ENCODE measurements at places on chromosomes 13 and 19. TPM values are rescaled to one million over a fixed set of nuclear protein-coding genes. Genes with fewer than 3 reads are reported as not detected.

The SIGLEC12 gene
- not detected for total RNA-seq

The BCAM gene
- total RNA-seq: not detected

The RGL3 gene
- total RNA-seq: 0.33 TPM

The PRSS57 gene
- not detected for total RNA-seq

The TEX101 gene
- total RNA-seq: not detected

DNA sequence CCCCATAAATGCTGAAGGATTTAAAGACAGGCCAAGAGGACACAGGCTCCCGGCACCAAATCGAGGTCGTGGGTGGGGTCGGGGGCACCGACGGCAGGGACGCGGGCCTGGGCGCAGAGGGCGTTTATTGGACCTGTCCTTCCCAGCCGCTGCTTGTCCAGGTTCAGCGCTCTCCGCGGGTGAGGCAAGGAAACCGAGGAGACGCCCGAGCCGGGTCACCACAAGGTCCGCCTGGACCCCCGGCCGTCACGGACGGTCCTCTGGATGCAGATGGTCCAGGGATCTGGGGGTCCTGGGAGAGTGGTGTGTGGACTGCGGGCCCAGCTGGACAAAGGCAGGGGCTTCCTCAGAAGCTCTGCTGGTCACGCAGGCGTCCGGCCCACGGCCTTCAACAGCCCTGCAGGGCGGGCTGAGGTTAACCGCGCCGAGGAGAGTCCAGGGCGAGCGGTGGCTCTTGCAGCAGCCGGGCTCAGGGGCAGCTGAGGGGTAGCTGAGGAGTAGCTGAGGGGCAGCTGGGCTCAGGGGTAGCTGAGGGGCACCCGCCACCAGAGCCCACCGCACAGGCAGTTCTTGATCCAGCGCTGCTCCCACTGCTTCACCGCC, 8.5 kb downstream of the CFD start:
- DNase-seq: no peak

- no peak for DNase-seq
These were observed 51.2 kb upstream of the ABCC4 start for GRCh38 chr13:95352486-95352885.

GRCh38 chr13:111283457-111283856, 37.0 kb upstream of the TEX29 start:
- DNase-seq: no peak

DNA sequence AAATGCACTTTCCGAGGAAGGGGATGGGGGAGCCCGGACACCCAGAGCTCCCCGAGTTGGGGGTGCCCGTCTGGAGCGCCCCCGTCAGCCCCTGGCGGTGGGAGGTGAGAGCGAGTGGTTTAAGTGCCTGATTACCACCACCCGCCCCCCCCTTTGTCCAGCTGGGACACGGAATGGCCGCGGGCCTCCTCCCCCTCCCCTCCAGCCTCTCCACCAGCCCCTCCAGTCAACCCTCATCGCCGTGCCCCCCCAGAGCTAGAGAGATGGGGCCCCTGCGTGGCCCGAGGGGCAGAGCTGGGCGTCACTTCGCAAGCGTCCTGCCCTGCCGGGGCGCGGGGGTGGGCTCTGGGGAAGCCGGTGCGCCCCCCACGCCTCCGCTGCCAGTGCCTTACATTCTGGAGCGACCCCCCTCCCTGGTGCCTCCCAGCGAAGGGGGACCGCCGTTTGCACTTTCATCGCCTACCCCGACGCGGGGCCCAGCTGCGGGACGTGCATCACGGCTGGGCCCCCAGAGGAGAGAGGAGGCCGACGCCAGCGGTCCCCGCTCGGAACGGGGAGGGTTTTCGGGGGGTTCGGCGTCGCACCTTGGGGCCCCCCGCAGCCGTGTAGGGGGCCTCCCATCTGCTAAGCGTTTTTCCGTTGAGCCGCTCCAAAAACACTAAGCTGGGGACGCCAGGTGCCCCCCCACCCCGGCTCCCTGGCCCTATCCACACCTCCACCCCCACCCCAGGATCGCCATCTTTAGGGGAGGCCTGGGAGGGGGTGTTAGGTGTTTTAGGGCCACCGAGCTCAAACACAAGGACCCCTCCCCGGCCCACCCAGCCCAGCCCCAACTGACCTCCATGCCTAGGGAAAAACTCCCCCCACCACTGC, 16.4 kb downstream of the SMIM24 start:
- DNase-seq: no peak

DNA sequence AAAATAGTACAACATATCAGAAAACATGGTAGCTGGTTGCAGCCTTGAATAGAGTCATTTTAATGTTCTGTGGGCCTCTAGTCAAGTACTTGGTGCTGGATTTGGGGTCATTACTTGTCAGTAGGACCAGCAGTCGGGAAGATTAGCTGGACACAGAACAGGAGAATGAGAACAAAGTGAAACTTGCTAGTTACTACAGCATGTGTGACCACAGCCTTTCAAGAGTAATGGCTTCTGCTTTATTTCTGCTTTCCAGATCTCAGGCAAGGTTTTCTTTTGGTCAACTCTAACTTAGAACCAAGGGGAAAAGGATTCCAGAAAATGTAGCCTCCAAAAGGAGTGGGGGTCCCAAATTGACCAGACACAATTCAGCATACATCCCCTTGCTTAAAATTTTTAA, 17.1 kb upstream of the VWA8 start:
- DNase-seq: no peak

GRCh38 chr19:53246498-53246897, 8.2 kb downstream of the ZNF677 start:
- no peak for DNase-seq

GRCh38 chr13:99647596-99647985, 146.3 kb downstream of the TM9SF2 start:
- no peak for DNase-seq

GRCh38 chr13:75759531-75759930, 123.4 kb downstream of the LMO7 start:
- no peak for DNase-seq

DNA sequence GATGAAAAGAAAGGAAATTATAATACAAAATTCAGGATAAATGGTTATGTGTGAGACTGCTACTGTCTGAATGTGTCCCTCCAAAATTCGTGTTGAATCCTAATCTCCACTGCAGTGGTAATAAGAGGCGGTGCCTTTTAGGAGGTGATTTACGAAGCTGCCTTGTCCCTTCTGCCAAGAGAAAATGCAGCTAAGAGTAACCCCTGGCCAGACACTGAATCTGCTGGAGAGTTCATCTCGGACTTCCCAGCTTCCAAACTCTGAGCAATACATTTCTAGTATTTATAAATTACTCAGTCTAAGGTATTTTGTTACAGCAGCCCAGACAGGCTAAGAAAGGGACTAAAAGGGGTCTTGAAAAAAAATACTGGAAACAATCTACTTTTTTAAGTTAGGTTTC, 152.6 kb downstream of the KLF12 start:
- no peak for DNase-seq

DNA sequence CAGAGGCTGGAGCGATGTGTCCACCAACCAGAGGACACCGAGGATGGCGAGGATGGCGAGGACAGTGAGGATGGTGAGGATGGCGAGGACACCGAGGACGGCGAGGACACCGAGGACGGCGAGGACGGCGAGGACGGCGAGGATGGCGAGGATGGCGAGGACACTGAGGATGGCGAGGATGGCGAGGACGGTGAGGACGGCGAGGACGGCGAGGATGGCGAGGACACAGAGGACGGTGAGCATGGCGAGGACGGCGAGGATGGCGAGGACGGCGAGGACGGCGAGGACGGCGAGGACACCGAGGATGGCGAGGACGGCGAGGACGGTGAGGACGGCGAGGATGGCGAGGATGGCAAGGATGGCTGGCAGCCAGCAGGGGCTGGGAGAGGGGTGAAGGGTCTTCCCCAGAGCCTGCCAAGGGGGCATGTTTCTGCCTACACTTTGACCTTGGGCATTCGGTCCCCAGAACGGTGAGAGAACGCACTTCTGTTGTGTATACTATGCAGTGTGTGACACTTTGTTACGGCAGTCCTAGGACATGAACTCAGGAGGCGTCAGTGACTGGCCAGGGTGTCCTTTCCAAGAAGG, 44.4 kb upstream of the ATP11A start:
- no peak for DNase-seq

GRCh38 chr13:64446372-64446771, 2783.8 kb downstream of the PCDH9 start:
- DNase-seq: no peak

DNA sequence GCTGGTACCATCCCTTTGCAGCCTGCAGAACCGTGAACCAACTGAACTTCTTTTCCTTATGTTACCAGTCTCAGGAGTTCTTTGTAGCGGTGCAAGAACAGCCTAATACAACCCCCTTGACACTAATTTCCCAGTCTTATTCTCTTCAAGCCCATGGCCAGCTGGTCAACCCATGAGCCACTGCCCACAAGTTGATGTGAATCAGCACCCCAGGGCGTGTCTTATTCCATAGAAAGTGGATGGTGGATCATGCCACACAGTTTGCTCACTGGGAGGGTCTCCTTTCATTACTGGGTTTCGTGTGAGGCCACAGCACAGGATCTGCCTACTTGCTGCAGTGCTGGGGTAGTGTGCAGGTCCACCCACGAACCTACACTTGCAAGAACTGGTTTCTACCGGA, 27.0 kb downstream of the TEX29 start:
- DNase-seq: no peak

DNA sequence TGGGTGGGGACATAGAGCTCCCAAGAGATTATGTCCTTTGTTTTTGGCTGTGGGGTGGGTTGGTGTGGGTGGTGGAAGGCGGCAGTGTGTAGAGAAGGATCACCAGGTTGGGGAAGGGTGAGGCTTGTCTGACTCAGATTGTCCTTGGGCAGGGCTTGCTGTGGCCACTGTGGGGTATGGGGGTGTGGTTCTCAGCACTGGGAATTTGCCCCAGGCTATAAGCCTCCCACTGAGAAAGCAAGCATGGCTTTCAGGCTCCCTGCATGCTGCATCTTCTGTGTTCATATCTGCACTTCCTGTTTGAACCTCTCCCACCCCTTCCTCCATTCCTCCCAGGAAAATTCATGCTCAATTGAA, 34.9 kb downstream of the DNAJC15 start:
- no peak for DNase-seq

DNA sequence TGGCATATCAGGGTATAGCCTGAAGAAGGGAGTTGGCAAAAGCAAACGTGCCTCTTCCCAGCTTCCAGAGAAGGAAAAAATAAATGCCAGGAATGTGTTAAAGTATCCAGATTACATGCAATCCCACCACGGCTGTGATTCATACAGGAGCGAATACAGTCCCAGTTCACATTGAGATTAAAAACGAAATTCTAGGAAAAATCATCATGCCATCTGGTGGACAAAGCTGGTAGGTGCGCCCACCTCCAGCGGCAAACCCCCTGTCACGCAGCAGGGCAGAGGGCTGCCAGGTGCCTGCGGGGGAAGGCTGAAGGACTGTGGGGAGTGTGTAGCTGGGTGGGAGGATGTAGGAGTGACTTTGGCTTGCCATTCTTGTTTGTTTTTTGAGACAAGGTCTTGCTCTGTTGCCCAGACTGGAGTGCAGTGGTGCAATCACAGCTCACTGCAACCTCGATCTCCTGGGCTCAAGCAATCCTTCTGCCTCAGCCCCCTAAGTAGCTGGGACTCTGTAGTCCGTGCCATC, 6.4 kb upstream of the DMWD start:
- peak; percentile 54 for DNase-seq

DNA sequence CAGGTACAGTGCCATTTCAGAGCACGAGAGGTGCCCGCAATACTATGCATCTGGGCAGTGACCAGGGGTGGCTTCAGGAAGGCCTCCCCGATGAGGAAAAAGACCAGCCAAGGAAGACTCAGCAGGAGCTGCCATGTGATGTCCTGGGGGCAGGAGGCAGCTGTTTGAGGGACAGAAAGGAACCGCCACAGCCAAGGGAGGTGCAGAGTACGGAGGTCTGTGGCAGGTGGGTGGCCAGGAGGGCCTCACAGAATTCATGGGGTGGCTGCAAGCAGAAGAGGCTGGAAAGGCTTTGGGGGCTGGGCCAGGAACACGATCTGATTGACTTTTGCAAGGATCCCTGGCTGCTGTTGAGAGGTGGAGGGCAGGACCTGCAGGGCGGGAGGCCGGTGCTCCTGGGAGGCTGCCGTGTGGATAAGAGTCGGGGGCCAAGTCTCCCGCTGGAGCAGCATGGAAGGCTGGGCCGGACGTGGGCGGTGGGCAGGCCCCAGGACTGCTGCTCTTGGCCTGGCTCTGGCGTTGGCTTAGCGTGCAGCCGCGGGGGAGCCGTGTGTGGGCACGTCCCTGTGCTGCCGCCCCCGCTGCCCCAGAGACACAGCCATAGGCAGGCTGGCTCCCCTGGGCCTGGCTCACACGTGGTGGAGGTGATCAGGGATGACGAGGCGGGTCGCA, 29.1 kb downstream of the CEBPA start:
- DNase-seq: no peak

DNA sequence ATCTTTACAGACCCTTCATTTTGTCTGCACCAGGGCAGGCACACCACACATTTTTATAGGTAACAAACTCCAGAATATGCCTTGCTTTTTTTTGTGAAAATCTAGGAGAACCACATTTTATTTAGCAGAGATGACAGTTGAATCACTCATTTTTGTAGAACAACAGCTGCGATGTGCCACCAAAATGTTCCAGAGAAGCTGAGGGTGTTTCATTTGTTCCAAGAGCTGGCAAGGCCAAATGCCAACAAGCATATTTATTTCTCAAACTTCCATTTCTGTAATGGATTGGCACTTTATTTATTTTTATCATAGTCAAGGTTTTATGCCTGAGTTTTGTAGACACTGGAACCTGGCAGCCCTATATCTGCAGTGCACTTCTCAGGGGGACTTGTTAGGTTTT, 10.4 kb downstream of the OLFM4 start:
- DNase-seq: no peak

DNA sequence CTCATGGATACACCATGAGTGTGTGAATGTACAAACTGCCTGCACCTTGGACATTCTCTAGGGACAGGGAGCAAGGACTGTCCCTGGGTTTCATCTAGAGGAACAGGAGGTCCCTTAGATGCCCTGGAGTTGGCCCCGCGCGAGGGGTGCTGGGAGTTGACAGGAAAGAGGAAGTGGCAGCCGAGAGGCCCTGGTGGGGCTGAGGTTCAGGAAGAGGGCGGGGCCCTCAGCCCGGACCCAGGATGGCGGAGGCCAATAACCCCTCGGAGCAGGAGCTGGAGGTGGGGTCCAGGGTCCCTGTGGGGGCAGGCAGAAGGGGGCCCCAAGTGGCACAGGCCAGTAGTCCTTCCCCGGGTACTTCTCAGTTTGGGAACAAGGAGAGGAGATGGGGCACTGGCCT, 6.9 kb downstream of the PKN1 start:
- peak; percentile 77 for DNase-seq

DNA sequence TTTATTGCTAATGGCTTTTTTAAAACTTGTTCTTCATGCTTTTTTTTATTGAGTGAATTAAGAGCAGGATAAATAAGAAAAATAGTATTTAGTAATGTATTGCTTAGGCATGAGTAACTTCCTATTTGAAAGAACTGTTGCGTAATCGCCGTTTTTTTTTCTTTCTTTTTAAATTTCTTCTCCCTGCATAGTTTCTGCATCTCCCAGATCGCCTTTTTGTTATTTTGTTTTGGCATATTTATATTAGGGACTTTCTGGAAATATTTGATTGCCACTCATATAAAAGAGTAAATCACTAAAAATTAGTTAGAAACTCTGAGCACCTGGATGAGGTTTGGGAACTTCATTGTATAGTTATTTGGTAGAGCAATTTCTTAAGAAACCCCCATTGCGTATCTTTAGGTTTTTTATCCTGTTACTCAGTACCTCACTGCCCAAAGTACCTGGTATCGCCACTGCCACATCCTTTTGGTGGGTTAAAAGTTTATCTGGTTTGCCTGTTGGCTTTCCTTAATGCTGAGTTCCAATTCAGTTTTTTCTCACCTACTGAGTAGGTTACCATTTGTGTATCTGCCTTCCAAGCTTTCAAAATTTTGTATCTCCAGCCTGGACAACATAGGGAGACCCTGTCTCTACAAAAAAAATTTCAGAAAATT, 36.2 kb upstream of the LPAR6 start:
- DNase-seq: no peak

- no peak for DNase-seq
These were observed 17.3 kb downstream of the CKM start for GRCh38 chr19:45305421-45305820.

Data from activated B cell treated with CpG ODN at 0.5 μM for 24 hours (primary cell).